ENCODE measurements at places on chromosomes 11 and 22.

- DNase-seq: no peak
These were observed 46.3 kb upstream of the CADM1 start for GRCh38 chr11:115550291-115551059.

DNA sequence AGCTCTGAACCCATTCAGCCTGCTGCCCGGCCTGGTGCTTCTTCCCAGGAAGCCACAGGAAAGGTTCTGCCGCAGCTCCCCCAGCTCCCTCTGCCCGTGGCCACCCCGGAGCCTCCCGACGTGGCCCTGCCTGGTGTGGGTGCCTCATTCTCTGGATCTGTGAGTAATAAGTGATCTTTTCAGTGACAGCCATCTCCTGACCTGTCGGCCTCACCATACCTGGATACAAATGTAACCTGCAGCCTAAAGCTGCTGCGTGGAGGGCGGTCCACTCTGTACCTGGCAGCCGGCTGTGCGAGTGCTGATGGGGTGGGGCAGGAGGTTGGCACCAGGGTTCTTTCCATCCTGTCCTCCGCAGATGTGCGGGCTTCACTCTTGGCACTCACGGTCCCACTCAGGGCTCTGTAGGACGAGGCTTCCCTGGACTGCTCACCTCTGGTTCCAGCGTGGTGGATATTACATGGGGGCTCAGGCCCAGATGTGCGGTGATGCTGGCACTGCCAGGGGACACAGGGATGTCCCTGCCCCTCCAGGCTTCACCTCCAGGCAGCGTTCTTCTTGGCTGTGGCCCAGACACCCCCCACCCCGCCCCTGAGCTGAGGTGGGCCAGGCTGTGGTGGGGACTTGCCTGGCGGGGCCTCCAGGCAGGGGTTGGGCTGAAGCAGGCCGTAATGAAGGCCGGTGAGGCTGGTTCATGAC lies 748.5 kb downstream of the BRD1 start:
- DNase-seq: no peak

- no peak for DNase-seq
These were observed 19.3 kb downstream of the KRTAP5-5 start for GRCh38 chr11:1648653-1649420.

- DNase-seq: no peak
These were observed 12.8 kb upstream of the FBXO3 start for GRCh38 chr11:33787076-33787475.

Measured in CD4-positive, alpha-beta T cell treated with Interleukin-15 for 1 hour (primary cell).